ENCODE measurements at places on chromosomes 12 and 14. TPM values are rescaled to one million over a fixed set of nuclear protein-coding genes. Genes with fewer than 3 reads are reported as not detected.

GRCh38 chr14:77325746-77326094 lies 4.9 kb downstream of the GSTZ1 start:
- H3K4me1 ChIP-seq, result peaks cover 13% of the 10 kb centered on the region
- H3K36me3 ChIP-seq, result no peaks in the 10 kb centered on the region
- DNase-seq, result no peak
- H3K27ac ChIP-seq, result peak overlapping the region; percentile 36
- no peak overlapping the region for H3K4me3 ChIP-seq

Gene PTPRO
- 7.7 TPM for total RNA-seq

Gene CNIH1
- total RNA-seq, result 71.5 TPM

- no peaks in the 10 kb centered on the region for H3K36me3 ChIP-seq
- H3K4me3 ChIP-seq, result no peak overlapping the region
- H3K4me1 ChIP-seq, result peaks cover 7% of the 10 kb centered on the region
- DNase-seq, result no peak
Observed at GRCh38 chr12:115455268-115455681, 771.3 kb upstream of the TBX3 start.

- no peak for DNase-seq
- H3K36me3 ChIP-seq, result no peaks in the 10 kb centered on the region
- no peak overlapping the region for H3K27ac ChIP-seq
- peaks cover 16% of the 10 kb centered on the region for H3K27me3 ChIP-seq
- H3K4me1 ChIP-seq, result peaks cover 5% of the 10 kb centered on the region
Observed at GRCh38 chr12:48794870-48795269, 6.0 kb upstream of the ADCY6 start.

Gene KRT3
- not detected for total RNA-seq

DNA sequence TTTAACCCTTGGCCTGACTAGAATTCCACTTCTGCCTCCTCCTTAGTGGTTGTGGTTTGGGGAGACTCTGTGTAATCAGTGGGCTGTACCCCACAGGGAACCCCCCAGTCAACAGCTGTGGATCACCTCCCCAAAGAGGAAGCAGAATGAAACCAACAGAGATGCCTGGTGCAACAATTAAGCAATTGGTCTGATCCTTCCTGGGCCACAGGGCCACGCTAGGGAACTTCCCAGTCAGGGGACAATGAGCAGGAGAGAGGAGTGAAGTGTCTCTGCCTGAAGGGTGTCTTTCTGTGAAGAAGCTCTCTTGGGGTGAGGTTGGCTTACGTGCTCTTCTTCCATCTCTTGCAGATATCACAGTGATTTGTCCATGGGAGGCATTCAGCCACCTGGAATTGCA lies 8.2 kb downstream of the PDE6H start:
- no peaks in the 10 kb centered on the region for H3K27me3 ChIP-seq
- no peak overlapping the region for H3K4me3 ChIP-seq
- DNase-seq, result no peak

Gene GLI1
- 0.52 TPM for total RNA-seq

Gene EFS
- not detected for total RNA-seq

GRCh38 chr12:130334937-130335336 lies 2.8 kb upstream of the PIWIL1 start:
- no peaks in the 10 kb centered on the region for H3K4me1 ChIP-seq
- H3K27ac ChIP-seq, result no peak overlapping the region
- H3K4me3 ChIP-seq, result no peak overlapping the region
- no peak for DNase-seq
- H3K36me3 ChIP-seq, result no peaks in the 10 kb centered on the region

GRCh38 chr12:92075425-92075914 lies 70.2 kb downstream of the BTG1 start:
- peaks cover 41% of the 10 kb centered on the region for H3K4me1 ChIP-seq
- peaks cover 9% of the 10 kb centered on the region for H3K36me3 ChIP-seq
- DNase-seq, result no peak
- no peak overlapping the region for H3K27ac ChIP-seq

- H3K27me3 ChIP-seq, result no peaks in the 10 kb centered on the region
- H3K4me1 ChIP-seq, result no peaks in the 10 kb centered on the region
- no peak for DNase-seq
- no peaks in the 10 kb centered on the region for H3K36me3 ChIP-seq
- no peak overlapping the region for H3K4me3 ChIP-seq
- no peak overlapping the region for H3K27ac ChIP-seq
Observed at GRCh38 chr12:71152851-71153250, 4.9 kb downstream of the TSPAN8 start.

GRCh38 chr14:85316701-85317410 lies 213.1 kb upstream of the FLRT2 start:
- H3K27ac ChIP-seq, result no peak overlapping the region
- DNase-seq, result no peak
- H3K4me3 ChIP-seq, result no peak overlapping the region
- no peaks in the 10 kb centered on the region for H3K27me3 ChIP-seq

DNA sequence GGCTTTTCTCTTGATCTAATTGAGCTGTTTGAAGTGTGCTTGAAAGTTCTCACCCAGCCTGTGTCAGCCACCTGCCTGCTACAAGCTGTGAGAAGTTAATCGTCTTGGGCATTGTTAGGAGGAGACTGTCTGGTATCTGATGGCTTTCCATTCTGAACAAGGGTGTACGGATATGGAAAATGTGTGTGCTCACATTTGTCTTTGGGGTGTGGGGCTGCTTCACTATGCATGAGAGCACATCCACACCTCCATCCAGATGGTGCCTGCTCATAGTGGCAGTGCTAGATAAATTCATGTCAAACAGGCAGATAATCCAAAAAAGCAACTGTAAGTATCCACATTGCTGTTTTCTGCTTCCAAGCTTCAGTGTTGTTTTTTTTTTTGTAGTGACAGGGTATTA lies 462.2 kb downstream of the DIO2 start:
- DNase-seq, result no peak
- H3K27ac ChIP-seq, result no peak overlapping the region
- H3K36me3 ChIP-seq, result no peaks in the 10 kb centered on the region
- H3K4me3 ChIP-seq, result no peak overlapping the region
- H3K4me1 ChIP-seq, result no peaks in the 10 kb centered on the region

GRCh38 chr12:10705655-10706054 lies 17.5 kb downstream of the YBX3 start:
- peaks cover 32% of the 10 kb centered on the region for H3K36me3 ChIP-seq
- H3K4me3 ChIP-seq, result no peak overlapping the region
- peaks cover 13% of the 10 kb centered on the region for H3K4me1 ChIP-seq
- no peak for DNase-seq

Gene MSI1
- not detected for total RNA-seq

Gene SIX1
- total RNA-seq, result not detected

DNA sequence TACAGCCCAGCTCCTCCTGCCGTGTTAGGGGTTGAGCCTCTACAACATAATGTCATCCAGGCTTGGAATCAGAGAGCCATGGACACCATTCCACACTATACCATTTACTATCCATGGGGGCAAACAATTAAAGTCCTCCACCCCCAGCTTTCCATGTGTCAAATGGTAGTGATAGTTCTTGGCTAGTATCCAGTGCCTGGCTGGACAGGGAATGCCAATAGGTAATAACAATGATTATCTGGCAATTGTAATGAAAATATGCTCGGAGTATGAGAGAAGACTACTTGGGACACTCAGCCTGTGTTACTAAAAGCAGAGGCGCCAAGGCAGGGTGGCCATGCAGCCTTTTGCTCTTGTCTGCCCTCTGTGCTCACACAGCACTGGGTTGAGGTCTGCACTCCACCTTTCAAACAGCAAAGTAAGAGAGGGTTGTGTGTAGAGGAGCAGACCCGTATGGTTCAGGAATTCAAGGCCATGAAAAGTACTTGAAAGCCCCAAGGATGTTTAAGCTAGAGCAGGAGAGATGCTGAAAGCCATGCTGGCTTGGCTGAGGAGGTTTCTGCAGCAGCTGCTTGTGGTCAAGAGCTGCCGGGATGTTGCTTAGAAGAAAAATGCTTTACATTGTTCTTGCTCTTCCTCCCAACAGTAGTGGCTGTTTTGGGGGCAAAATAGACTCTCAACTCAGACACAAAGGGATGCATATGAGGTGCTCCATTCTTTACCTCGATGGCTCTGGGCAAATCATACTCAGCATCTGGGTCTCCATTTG lies 10.6 kb downstream of the SERPINA3 start:
- no peak for DNase-seq
- H3K4me3 ChIP-seq, result no peak overlapping the region
- H3K27ac ChIP-seq, result no peak overlapping the region
- no peaks in the 10 kb centered on the region for H3K27me3 ChIP-seq
- H3K4me1 ChIP-seq, result no peaks in the 10 kb centered on the region

Gene RNF212B
- total RNA-seq, result not detected

GRCh38 chr12:79055926-79056674 lies 191.5 kb downstream of the SYT1 start:
- DNase-seq, result no peak
- H3K4me1 ChIP-seq, result no peaks in the 10 kb centered on the region
- no peaks in the 10 kb centered on the region for H3K36me3 ChIP-seq
- no peak overlapping the region for H3K27ac ChIP-seq
- no peak overlapping the region for H3K4me3 ChIP-seq

DNA sequence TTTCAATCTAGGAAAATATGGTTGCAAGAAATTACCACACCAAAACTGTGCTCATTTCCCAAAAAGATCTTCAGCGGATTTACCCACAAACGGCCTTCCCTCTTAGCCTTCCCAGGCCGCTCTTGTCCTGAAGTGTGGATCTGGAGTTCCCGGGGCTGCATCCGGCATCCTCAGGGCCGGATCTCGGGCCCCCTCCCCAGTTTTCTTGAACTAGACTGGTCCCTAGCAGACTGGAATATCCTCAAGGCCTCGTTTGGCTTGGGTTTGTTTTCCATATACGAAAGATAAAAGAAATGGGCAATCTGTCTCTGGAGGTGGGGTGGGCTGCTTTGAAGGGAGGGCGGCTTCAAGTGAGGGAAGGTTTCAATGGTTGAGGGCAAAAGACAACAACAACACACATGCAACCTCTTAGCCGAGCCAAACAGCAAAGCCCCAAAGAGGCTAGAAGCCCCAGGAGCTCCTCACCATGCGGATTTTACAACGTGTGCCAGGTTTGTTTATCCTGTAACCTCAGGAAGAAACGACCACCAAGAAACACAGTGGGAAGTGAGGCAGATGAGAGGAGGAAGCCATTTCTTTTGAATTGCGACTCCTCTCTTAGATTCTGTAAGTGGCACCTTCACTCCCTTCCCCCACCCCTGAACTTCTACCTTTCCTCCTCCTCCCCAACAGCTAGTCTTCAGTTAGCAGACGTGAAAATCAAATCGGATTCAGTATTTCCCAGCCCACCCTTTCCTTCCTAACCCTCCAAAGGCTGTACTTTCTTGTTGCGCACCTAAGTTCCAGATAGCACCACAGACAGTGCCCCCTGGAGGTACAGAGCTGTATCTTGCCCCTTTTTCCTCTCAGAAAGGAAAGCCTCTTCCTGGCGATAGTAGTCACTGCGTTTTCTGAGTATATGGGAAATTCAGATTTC lies 2.6 kb downstream of the MYF6 start:
- no peak overlapping the region for H3K4me3 ChIP-seq
- no peaks in the 10 kb centered on the region for H3K36me3 ChIP-seq
- no peak for DNase-seq
- H3K27me3 ChIP-seq, result peaks cover 44% of the 10 kb centered on the region
- no peak overlapping the region for H3K27ac ChIP-seq

GRCh38 chr12:30519535-30519934 lies 176.1 kb downstream of the IPO8 start:
- no peak for DNase-seq
- H3K4me3 ChIP-seq, result no peak overlapping the region
- no peaks in the 10 kb centered on the region for H3K36me3 ChIP-seq
- H3K27me3 ChIP-seq, result no peaks in the 10 kb centered on the region
- H3K27ac ChIP-seq, result no peak overlapping the region

- H3K4me3 ChIP-seq, result no peak overlapping the region
- H3K27me3 ChIP-seq, result peaks cover 6% of the 10 kb centered on the region
Observed at GRCh38 chr14:101018561-101019290, 115.2 kb upstream of the RTL1 start.

Gene LDHB
- 819 TPM for total RNA-seq

GRCh38 chr12:48866052-48866711 lies 512 bp upstream of the RND1 start:
- no peak for DNase-seq
- no peaks in the 10 kb centered on the region for H3K36me3 ChIP-seq
- H3K4me1 ChIP-seq, result peaks cover 25% of the 10 kb centered on the region
- peaks cover 27% of the 10 kb centered on the region for H3K27me3 ChIP-seq

- H3K4me3 ChIP-seq, result no peak overlapping the region
- no peak for DNase-seq
- H3K4me1 ChIP-seq, result no peaks in the 10 kb centered on the region
- H3K36me3 ChIP-seq, result no peaks in the 10 kb centered on the region
- no peaks in the 10 kb centered on the region for H3K27me3 ChIP-seq
Observed at GRCh38 chr12:30437044-30437443, 258.6 kb downstream of the IPO8 start.

DNA sequence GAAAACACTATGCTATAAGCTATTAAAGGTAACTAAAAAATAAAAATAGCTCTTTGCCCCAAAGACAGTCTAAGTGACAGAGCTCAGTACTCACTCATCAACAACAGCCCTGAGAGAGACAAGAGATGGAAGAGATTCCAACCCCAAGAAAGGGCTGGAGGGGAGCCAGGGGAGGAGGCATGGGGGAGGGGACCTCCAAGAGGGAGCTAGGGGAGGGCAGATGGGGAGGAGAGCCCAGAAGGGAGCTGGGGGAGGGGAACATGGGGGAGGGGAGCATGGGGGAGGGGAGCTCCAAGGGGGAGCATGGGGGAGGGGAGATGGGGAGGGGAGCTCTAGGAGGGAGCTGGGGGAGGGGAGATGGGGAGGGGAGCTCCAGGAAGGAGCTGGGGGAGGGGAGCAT lies 7.7 kb downstream of the SSH1 start:
- peaks cover 16% of the 10 kb centered on the region for H3K4me1 ChIP-seq
- H3K36me3 ChIP-seq, result peaks cover 32% of the 10 kb centered on the region
- DNase-seq, result no peak
- no peak overlapping the region for H3K4me3 ChIP-seq
- no peaks in the 10 kb centered on the region for H3K27me3 ChIP-seq
- peak overlapping the region; percentile 54 for H3K27ac ChIP-seq

GRCh38 chr14:56059054-56059453 lies 59.2 kb upstream of the PELI2 start:
- no peaks in the 10 kb centered on the region for H3K36me3 ChIP-seq
- no peak overlapping the region for H3K27ac ChIP-seq
- no peaks in the 10 kb centered on the region for H3K4me1 ChIP-seq
- DNase-seq, result no peak
- peaks cover 12% of the 10 kb centered on the region for H3K27me3 ChIP-seq

DNA sequence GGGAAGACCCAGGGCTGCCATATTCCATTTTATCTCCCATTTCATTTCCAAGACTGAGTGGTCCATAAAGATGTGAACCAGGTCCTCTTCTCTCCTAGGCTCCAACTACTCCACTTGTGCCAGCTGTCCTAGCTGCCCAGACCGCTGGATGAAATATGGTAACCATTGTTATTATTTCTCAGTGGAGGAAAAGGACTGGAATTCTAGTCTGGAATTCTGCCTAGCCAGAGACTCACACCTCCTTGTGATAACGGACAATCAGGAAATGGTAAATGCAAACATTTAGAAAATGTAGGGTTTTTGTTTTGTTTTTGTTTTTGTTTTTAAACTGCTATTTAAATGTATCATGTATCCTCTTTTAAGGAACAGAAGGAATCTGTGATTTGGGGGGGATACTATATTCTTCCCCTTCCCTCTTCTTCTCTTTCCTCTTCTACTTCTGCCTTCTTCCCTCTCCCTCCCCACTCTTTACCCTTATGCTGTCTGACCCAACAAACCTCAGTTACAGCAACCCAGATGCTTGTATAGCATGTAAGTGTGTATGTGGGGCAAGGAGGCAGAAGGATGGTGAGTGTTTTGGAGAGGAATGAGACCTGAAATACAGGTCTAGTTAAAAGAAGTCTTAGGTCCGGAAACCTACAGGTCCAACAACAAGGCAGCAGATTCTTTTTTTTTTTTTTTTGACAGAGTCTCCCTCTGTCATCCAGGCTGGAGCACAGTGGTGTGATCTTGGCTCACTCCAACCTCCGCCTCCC lies 5.9 kb downstream of the KLRG1 start:
- DNase-seq, result no peak
- H3K36me3 ChIP-seq, result no peaks in the 10 kb centered on the region
- no peaks in the 10 kb centered on the region for H3K27me3 ChIP-seq
- no peak overlapping the region for H3K27ac ChIP-seq
